Neural progenitor cell (in vitro differentiated cells): ENCODE measurements at places on chromosomes 4 and X. TPM values are rescaled to one million over a fixed set of nuclear protein-coding genes. Genes with fewer than 3 reads are reported as not detected.

DNA sequence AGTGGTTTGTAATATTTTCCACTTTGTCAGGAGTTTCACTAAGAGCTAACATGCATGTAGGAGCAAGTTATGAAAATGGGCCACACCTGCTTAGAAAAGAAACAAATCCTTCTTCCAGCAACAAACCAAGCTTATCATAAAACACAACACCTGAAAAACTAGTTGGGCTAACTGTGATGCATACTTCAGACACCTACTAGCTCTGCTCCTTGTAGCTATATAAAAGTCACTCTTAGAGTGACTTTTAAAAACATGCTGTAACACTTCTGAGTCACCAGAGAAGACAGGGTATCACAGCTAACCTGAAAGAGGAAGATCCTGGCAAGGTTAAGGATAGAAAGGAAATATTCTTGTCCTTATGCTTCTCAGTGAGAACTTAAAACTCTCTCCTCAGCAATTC lies 3.6 kb upstream of the SLAIN2 start:
- H3K27ac ChIP-seq: no peak overlapping the region
- H3K4me3 ChIP-seq: no peak overlapping the region
- no peaks in the 10 kb centered on the region for H3K27me3 ChIP-seq
- no peak for DNase-seq
- peaks cover 6% of the 10 kb centered on the region for H3K4me1 ChIP-seq
- no peaks in the 10 kb centered on the region for H3K36me3 ChIP-seq

GRCh38 chr4:155072417-155072816 lies 136.0 kb upstream of the NPY2R start:
- no peaks in the 10 kb centered on the region for H3K27me3 ChIP-seq
- H3K36me3 ChIP-seq: no peaks in the 10 kb centered on the region
- no peak overlapping the region for H3K4me3 ChIP-seq

DNA sequence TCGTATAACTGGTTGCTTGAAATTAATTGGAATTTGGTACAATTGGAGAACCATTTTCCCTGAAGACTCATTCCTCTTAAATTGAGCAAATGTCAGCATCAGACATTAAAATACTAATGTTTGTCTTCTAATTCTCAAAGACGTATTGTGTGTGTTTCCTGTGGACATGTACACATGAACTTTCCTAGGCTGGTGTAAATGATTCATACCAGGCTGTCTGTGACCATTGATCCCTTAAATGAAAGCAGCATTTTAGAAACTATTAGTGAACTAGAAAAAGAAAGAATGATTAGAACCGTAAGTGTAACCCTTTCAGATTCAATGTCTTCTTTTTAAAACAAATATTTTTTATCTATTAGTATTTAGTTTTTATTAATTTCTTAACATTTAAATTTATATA lies 332.9 kb downstream of the PPP3CA start:
- no peak overlapping the region for H3K4me3 ChIP-seq
- H3K27me3 ChIP-seq: no peaks in the 10 kb centered on the region
- H3K27ac ChIP-seq: no peak overlapping the region
- no peak for DNase-seq

GRCh38 chr4:114349543-114350175 lies 248.9 kb upstream of the UGT8 start:
- no peak overlapping the region for H3K27ac ChIP-seq
- no peak for DNase-seq
- H3K27me3 ChIP-seq: no peaks in the 10 kb centered on the region
- no peaks in the 10 kb centered on the region for H3K36me3 ChIP-seq

- no peaks in the 10 kb centered on the region for H3K27me3 ChIP-seq
- H3K36me3 ChIP-seq: no peaks in the 10 kb centered on the region
- no peak for DNase-seq
- no peak overlapping the region for H3K4me3 ChIP-seq
- no peaks in the 10 kb centered on the region for H3K4me1 ChIP-seq
Observed at GRCh38 chr4:42906891-42907759, 14.6 kb downstream of the GRXCR1 start.

DNA sequence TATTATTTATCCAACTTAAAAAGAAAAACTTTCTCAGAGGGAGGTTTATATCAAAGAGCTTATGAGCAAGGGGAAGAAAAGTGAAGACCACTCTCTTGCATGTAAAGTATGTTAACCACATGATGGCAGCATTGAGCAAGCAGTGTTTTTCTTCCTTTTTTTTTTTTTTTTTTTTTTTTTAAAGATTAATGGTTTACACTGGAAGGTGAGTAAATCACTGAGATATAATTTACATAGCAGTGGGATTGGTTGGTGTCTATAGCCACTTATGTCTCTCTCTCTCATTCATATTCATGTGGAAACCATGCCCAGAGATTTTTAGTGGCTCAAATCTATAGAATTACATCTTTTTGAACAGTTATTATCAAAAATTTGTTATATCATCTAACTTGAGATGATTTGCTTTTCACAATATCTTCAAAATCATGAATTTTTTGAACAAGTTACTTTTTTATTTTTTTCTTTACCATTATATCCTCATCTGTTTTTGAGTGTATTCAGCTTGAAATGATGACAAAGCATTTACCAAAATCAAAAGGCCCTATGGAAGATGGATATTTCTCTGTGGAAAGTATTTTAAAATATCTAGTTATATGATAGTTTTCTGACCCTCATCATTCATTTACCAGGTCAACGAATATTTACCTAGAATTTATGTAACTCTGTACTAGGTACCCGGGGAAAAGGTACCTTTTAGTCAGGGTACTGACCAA lies 31.6 kb downstream of the MTHFD2L start:
- H3K27me3 ChIP-seq: no peaks in the 10 kb centered on the region
- DNase-seq: peak; percentile 70

- no peak overlapping the region for H3K4me3 ChIP-seq
- DNase-seq: no peak
- no peaks in the 10 kb centered on the region for H3K36me3 ChIP-seq
Observed at GRCh38 chr4:82988323-82988832, 22.2 kb downstream of the LIN54 start.

- peak; percentile 75 for DNase-seq
- H3K4me3 ChIP-seq: peak overlapping the region; percentile 75
- H3K27ac ChIP-seq: no peak overlapping the region
Observed at GRCh38 chrX:31266203-31267076, 194.6 kb upstream of the FTHL17 start.

DNA sequence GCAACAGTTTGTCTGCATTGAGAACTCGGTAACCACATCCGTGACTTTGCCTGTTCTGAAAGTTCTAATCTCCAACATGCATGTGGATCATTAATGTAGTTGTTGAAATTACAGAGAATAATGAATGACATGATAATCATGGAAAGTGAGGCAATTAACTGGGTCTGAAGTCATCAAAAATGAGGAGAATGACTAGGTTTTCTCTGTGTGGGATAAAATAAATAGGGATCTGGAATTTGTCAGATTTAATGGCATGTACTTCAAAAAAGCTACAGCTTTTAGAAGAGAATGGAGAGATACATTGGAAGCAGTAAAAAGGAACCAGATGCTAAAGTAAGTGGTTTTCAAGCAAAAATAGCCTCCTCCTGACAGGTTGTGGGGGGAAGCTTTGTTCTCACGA lies 59.3 kb downstream of the AFM start:
- H3K36me3 ChIP-seq: no peaks in the 10 kb centered on the region
- DNase-seq: no peak
- H3K27me3 ChIP-seq: no peaks in the 10 kb centered on the region
- no peak overlapping the region for H3K4me3 ChIP-seq
- no peak overlapping the region for H3K27ac ChIP-seq
- no peaks in the 10 kb centered on the region for H3K4me1 ChIP-seq

The KIF4A gene
- total RNA-seq: 63.6 and 77.6 TPM in 2 replicates

The RAB40A gene
- 0.31 and 0.60 TPM in 2 replicates for total RNA-seq

The PDGFC gene
- 2.5 and 4.7 TPM in 2 replicates for total RNA-seq

The RHOXF2B gene
- not detected in 2 replicates for total RNA-seq

The MAGIX gene
- total RNA-seq: 1.4 and 1.5 TPM in 2 replicates

The CXXC4 gene
- total RNA-seq: 23.6 and 40.2 TPM in 2 replicates

The DOK7 gene
- total RNA-seq: 0.22 TPM in 1 of 2 replicates, not detected in the other
